ENCODE measurements at places on chromosomes 5 and 9.

DNA sequence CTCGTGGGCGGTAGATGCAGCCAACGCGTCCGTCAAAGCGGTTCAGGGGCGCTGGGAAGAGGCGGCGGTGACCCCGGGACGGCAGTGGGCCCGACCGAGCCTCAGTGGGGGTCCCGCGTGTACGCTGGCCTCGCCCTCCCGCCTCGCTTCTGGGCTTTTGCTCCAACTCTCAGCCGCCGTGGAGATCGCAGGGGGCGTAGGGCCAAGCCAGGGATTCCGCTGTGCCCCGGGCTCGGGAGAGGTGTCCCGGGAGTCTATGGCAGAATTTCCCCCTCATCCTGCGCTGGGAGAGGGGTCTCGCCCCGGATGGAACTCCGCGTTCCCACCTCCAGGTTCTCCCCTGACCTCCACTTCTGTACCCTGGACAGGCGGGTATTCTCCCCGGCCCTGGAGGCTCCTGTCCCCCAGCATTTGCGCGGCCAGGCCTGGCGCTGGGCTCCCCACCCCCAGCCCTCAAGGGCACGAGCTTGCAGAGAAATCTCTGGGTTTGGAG is 131.9 kb downstream of the MRPL36 start:
- no peak for DNase-seq

GRCh38 chr5:136212252-136212721 is 19.3 kb upstream of the SMIM32 start:
- DNase-seq: peak; percentile 18

- no peak for DNase-seq
Observed at GRCh38 chr5:50967009-50967562, 300.6 kb downstream of the PARP8 start.

DNA sequence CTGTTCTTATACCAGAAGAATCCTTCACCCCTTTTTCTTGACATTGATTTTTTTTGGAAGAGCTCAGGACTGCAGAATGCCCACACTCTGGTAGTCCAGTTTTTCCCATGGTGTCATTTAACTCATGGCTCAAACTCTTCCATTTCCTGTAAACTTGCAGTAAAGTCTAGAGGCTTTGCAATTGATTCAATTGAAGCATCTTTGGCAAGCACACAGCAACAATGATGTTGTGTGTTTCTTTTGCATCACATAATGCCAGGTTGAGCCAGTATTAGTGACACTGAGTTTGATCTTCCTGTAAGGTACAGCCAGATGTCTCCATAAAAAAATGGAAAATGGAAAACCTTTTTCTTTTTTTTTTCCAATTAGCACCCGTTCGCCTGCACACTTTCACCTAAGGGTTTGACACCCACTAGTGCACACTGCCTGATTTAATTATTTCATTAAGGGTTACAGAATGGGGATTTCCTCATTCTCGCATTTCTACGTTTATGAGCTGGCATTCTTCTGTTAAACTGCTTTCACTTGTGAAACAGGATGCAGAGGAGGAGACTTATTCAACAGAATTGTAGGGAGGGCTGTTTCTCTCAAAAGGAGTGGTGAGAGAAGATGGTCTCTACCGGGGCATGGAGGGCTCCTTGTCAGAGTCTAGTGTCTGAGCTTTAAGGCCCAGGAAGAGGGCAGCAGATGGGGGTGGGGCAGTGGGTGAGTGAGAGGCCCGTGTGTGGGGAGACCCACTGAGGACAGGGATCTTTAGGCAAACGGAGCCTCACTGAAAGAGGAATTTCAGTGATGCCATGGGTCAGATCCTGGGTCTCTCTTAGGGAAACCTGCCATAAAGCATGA is 2.2 kb upstream of the S1PR3 start:
- DNase-seq: no peak

- no peak for DNase-seq
Observed at GRCh38 chr9:125399165-125399564, 137.5 kb downstream of the GAPVD1 start.
